NCI-H345 (cell line): ENCODE measurements at places on chromosomes 5 and 9.

- DNase-seq = peak; percentile 12
These were observed 314.9 kb downstream of the DRD1 start for GRCh38 chr5:175129121-175129520.

GRCh38 chr5:113162770-113163169 lies 186.2 kb downstream of the DCP2 start:
- DNase-seq = no peak

GRCh38 chr9:2991292-2991691 lies 147.4 kb upstream of the PUM3 start:
- DNase-seq = no peak

DNA sequence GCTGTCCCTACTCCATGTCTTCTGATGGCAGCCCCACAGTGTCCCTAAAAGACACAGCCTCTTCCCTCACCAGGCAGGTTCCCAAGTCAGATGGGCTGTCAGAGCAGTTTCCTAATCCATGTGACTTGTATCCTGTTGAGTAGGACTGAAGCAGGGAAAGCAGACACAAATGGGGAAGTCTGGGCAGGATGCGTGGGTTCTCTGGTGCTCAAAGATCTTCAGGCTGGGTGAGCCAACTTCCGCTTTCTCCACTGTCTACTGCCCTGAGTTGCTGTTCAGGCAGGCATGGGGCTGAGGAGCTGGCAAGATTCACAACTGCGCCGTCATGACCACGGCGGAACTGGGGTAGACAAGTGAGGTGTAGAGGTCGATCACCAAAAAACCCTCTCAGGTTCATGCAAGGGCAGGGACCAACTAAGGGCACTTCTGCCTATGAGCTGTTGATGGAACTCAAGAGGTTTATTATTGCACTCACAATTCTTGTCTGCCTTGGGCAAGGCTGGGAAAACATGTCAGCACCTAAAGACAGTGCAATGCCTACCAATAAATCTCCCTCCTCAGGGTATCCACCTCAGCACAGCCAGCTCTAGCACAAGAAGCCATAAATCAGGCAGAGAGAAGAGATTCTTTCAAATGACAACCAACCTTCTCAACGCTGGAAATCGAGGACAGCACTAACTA lies 83.4 kb downstream of the RAPGEF1 start:
- no peak for DNase-seq

DNA sequence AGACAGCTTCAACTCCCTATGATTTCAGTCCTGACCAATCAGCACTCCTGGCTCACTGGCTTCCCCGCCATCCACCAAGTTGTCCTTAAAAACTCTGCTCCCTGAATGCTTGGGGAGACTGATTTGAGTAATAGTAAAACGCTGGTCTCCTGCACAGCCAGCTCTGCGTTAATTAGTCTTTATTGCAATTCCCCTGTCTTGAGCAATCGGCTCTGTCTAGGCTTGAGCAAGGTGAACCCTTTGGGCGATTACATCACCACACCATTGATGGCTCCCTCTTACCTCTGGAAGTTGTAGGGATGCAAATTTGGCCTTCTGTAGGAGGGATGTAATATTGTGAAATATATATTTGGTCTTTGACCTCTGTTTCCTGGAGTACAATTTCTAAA lies 2.9 kb upstream of the SLC23A1 start:
- DNase-seq = no peak

GRCh38 chr9:97889941-97890887 lies 32.1 kb downstream of the TRMO start:
- DNase-seq = no peak

DNA sequence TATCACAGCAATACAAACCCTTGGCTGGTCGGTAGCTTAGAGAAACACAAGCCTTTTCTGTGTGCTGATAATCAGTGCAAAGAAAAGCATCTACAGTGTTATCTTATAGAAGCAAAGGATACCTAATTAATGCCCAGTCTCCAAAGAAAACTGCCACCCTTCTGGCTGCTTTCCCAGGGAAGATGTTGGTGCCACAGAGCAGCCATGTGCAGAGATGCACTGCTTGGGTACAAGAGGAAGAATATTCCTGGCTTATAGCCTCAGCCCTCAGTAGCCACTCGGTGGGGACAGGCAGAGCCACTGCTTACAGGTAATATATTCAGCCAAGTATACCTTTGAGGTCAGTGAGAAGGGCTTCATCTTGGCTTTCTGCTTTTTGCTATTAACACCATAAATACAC lies 185.3 kb downstream of the PCSK1 start:
- no peak for DNase-seq
